ENCODE measurements at places on chromosomes 12 and 14. TPM values are rescaled to one million over a fixed set of nuclear protein-coding genes. Genes with fewer than 3 reads are reported as not detected.
A peak's percentile ranks its signal among the peaks of the same experiment; 100 is the strongest.

DNA sequence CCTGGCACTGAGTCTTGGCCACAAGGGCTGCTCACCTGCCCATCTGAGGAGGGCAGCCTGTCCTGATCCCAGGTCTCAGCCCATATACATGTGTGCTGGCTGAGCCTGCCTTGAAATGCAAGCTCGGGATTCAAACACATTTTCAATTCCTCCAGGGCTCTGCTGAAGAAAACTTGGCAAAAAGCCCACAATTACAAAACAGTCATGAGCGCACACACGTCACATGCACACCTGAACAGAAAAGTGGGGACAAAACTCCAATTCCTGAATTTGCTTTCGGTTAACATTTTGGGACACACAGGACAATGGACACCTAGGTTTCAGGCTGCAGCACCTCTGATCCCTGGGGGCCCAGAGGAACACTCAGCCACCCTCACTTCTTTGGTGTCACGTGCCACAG is 113.9 kb downstream of the RBM19 start:
- DNase-seq, result peak; percentile 13

DNA sequence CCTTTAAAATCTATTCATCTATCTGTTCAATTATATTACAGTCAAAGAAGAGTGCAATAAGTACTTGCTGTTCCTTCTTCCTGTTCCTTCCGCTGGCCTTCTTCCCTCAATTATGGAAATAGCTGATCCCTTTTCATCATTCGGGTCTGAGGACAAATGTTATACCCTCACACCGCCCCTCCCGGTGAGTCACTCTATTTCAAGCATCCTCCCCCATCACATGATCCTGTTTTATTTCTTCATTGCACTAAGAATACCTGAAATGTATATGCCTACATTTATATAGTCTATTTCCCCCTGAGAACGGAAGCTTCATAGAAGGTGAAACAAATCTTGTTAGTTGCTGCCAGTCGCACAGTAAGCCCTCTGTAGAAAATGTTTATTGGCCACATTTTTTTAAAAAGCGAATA is 2.5 kb downstream of the SLC38A1 start:
- peak; percentile 6 for DNase-seq

DNA sequence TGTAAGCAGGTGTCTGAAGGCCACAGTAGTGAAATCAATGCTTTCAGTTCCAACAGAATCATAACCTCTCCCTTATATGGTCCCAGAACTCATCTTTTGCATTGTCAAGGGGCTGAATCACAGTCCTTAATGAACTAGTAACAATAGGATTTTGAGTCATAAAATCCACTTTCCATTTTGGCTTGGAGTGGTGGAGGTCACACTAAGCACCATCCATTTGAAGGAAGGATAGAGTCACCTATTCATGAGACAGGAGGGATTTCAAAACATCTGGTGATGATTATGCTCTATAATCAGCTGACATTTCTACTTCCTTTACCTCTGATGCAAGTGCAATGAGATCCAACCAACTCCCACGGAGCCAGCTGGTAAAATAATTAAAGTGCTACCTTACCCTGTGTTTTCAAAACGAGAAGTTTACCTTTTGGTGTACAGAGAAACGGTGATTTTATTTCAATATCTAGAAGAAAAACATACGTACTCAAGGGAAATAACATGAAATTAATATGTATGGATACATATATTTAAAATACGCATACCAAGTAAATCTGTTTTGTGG is 59.1 kb downstream of the TMEM132D start:
- no peak for DNase-seq

DNA sequence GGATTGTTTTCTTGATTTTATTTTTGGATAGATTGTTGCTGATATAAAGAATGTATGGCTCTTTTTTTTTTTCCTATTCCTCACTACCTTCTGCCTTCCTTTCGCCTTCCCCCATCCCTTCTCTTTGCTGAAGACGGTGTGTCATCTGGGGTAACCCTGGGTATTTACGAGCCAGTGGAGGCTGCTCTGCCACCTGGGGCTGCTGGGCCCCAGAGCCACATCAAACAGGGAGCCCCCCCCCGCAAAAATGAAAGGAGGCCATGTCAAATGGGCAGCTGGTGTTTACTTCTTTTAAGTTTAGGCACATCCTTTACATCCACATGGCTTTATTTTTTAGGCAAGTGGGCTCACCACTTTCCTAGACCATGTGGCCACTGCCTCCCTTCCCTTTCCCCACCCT is 25.4 kb downstream of the CHST11 start:
- no peak for DNase-seq

- DNase-seq, result no peak
These were observed 296.6 kb downstream of the ADGRD1 start for GRCh38 chr12:131250028-131250950.

GRCh38 chr14:92464156-92464555 is 49.4 kb upstream of the RIN3 start:
- no peak for DNase-seq

- DNase-seq, result no peak
These were observed 63.1 kb downstream of the STON2 start for GRCh38 chr14:81337073-81337472.

DNA sequence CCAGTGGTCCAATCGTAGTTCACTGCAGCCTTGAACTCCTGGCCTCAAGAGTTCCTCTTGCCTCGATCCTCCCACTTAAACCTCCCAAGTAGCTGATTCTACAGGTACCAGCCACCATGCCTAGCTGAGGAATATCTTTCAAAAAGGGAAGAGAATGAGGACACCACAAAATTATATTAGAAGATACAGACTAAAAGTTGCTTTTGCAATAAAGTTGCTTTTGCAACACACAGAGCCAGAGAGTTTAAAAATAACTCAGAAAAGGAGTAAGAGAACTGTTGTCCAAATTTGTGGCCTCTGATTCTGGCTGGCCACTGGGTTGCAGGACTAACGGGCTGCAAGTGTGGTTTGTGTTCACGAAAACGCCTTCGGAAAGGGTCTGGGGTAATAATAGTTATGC is 19.8 kb downstream of the TMEM253 start:
- no peak for DNase-seq

- DNase-seq, result peak; percentile 10
These were observed 471.2 kb downstream of the DIO2 start for GRCh38 chr14:79740066-79740601.

DNA sequence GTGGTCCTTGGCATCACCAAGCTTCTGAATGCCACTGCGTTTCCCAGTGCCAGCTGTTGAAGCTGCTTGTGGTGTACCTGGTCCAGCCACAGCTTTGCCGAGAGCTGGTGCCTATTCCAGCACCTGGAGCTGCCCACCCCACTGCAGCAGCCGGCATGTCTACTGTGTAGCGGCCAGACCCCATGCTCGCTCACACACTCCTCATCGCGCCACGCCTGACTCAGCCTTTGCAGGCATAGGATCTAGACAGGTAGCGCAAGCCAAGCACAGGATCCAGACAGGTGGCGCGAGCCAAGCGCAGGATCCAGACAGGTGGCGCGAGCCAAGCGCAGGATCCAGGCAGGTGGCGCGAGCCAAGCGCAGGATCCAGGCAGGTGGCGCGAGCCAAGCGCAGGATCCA is 11.6 kb upstream of the ZNF605 start:
- peak; percentile 14 for DNase-seq

GRCh38 chr14:80959496-80959895 is 4.1 kb downstream of the TSHR start:
- DNase-seq, result no peak

DNA sequence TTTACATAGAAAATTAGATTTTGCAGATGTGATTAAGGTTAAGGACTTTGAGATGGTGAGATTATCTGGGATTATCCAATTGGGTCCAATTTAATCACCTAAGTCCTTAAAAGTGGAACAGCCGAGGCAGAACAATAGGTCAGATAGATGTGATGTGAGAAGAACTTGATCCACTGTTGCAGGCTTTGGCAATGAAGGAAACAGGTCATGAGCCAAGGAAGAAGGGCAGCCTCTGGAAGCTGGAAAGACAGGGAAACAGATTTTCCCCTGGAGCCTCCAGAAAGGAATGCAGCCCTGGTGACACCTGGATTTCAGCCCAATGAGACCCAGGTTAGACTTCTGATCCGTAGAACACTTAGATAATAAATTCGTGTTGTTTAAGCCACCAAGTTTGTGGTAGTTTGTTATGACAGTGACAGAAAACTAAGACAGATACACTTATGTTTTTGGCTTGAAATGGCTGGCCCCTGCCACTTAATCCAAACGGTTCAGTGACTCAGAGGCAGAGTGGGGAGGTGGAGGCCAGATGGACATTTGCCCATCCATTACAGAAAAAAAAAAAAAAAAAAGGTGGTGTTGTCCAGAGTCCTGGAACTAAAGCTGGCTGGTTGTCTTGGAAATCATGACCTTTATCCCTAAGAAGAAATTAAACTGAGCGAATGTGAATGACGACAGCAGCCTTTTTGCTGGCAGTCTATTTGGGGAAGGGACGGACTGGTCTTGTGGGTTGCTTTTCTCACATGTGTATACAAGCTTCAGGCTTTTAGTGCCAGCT is 181.9 kb upstream of the NRXN3 start:
- no peak for DNase-seq

DNA sequence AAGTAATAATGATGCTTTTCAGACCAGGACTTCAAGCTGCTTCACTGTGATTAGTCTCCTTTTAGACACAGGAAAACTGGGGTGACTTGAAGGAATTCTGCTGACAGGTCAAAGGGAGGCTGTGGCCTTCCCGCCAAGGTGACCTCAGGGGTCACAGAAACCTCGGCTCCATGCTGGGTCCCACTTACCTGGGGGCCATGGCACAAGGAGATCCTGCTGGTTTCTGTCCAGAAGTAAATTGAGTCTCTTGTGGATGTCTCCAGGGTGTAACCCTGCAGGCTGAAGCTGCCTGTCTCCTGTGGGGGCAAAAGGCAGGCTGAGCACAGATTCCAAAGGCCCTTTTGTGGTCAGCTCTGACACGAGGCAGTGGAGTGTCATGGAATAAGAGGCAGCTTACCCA is 138.7 kb upstream of the MED13L start:
- DNase-seq, result no peak

GRCh38 chr12:39368096-39368495 is 74.8 kb downstream of the KIF21A start:
- peak; percentile 0 for DNase-seq

DNA sequence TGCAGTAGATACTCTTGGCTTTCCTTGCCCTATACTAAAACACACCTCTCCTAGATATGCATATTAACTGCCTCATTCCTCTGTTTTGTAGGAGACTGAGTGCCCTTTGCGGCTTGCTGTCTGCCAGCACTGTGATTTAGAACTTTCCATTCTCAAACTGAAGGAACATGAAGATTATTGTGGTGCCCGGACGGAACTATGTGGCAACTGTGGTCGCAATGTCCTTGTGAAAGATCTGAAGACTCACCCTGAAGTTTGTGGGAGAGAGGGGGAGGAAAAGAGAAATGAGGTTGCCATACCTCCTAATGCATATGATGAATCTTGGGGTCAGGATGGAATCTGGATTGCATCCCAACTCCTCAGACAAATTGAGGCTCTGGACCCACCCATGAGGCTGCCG is 15.4 kb downstream of the TRAFD1 start:
- no peak for DNase-seq

GRCh38 chr12:4858386-4858785 is 51.3 kb upstream of the KCNA1 start:
- no peak for DNase-seq

- no peak for DNase-seq
These were observed 9.8 kb upstream of the C12orf42 start for GRCh38 chr12:103505371-103506236.

DNA sequence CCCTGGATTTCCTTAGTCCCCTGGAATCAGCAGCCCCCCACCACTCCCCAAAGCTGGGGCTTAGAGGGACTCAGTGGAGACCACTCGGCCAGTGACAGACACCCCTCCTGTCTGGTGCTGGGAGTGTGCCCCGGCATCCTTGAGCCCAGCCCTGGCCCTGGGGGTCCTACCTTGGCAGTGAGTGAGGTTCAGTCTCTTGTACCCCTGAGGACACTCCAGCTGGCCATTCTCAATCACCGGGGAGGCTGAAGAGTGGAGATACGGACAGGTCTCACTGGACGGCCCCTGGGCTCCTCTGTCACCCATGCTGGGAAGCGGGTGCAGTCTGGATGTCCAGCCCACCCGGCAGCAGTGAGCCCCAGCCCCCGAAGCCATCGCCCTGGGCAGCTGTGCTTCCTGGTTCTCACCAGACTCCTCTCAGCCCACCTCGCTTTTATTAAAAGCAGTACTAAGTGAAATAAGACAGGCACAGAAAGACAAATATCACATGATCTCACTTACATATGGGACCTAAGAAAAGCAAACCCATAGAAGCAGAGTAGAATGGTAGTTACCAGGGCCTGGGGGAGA is 42.3 kb downstream of the ISCA2 start:
- peak; percentile 44 for DNase-seq

DNA sequence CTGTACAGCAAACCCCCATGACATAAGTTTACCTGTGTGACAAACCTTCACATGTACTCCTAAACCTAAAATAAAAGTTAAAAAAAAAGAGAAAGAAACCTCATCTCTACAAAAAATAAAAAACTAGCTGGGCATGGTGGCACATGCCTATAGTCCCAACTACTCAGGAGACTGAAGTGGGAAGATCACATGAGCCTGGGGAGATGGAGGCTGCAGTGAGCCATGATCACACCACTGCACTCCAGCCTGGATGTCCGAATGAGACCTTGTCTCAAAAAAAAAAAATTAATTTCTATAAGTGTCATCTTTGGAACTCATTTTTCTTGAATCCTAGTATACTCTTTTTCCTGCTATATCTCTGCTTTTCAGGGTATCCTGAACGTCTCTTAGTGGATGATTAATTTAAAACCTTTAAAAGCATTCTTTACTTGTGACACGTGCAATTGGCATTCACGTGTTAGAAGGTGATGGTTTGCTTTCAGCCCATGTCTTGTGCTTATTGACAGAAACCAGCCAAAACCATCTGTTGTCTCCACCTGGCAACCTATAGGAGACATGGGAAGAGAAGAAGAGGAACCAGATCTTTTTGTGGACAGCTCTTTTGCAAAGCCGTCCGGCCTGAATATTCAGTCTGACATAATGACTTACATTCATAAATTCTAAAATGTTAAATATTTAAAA is 30.6 kb upstream of the PPFIBP1 start:
- no peak for DNase-seq

Gene GNG2
- total RNA-seq, result 7.4 TPM

Gene SCNN1A
- total RNA-seq, result 0.36 TPM

Gene LGR5
- total RNA-seq, result not detected

Gene CCDC197
- not detected for total RNA-seq

Gene AKAP5
- total RNA-seq, result 0.59 TPM

Gene DNAJC22
- 0.29 TPM for total RNA-seq

Gene CCDC175
- total RNA-seq, result not detected

Gene BMP4
- total RNA-seq, result 6.8 TPM

Gene JAG2
- 3.3 TPM for total RNA-seq

Gene AQP2
- not detected for total RNA-seq

Gene GLT8D2
- total RNA-seq, result 52.5 TPM

Gene SERPINA9
- under 0.01 TPM for total RNA-seq

Gene CCDC38
- under 0.01 TPM for total RNA-seq

Gene DPF3
- 0.59 TPM for total RNA-seq

Gene CLEC1B
- total RNA-seq, result not detected

All from osteoblast (primary cell).